ENCODE measurements at places on chromosomes 5 and 9.

DNA sequence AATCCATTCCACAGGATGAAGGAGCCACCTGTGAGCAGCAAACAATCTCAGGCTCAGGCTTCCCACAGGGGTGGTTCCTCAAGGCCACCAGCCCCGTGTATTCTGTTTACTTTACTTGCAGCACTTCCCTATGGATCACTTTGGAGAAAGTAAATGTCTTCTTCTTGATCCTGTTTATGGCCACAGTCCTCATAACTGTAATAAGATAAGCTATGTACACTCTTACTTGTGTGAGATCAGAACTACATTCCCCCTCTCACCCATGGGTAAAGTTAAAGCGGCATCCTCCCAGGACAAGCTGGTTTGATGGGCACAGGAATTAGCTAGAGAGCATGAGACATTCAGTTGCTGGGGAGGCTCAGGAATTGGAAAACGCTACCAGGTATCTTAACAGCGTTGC, 86.1 kb downstream of the TMEM215 start:
- DNase-seq, result no peak

- DNase-seq, result peak; percentile 52
Measured at GRCh38 chr9:121201045-121201737, 478 bp downstream of the RAB14 start.

DNA sequence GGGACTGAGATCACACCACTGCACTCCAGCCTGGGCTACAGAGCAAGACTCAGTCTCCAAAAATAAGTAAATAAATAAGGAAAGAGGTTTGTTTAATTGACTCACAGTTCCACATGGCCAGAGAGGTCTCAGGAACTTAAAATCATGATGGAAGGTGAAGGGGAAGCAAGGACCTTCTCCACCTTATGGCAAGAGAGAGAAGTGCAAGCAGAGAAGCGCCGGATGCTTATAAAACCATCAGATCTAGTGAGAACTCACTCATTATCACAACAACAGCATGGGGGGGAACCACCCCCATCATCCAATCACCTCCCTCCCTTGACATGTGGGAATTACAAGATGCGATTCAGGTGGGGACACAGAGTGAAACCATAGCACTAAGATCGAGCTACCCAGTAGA, 22.8 kb upstream of the RGMB start:
- no peak for DNase-seq

DNA sequence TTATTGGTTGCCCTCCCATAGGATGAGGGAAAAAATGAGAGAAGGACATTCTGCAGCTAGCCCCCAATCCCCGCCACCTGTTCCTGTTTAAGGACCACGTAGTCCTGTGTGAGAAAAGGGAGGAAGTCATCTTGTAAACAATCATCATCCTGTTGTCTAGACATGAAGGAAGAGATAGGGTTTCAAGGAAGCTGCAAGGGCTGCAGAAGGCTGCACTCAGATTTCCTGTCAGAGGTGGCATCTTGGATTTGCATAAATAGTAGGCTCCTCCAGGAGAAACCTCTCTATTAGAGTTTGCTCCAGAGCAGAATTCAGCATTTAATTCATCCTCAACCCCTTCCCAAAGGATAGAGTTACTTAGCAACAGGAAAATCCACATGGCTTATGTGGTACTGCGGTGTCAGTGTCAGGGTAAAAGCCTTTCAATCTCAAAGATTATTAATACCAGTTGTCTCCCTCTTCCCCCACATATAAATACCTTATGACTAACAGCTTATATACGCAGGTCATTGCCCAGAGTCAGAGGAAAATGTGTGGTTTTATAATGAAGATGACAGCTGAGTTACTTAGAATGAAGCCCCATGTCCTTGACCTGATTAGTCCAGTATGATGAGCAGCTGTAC, 4.6 kb upstream of the DNAJC18 start:
- no peak for DNase-seq

DNA sequence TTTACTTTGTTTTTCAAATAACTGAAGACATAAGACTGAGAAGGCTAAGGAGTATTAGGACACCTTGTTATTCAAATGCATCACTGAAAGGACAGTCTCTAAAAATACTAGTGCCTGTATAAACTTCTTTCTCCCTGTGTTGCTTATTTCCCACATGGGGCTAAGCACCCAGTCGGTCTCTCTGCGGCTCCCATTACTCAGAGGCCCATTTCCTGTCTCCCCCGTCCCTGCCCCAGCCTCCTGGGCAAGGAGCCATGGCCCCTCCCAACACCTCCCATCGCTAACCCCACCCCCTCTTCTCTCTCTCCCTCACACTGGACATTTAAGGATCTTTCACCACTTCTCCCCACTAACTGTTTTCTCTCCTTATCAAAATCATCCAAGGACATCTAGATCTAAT, 81.9 kb downstream of the EBF1 start:
- DNase-seq, result no peak

- DNase-seq, result no peak
Measured at GRCh38 chr5:74040811-74041491, 415.0 kb downstream of the ARHGEF28 start.

- DNase-seq, result no peak
Measured at GRCh38 chr5:156366521-156366920, 39.6 kb downstream of the SGCD start.

- DNase-seq, result no peak
Measured at GRCh38 chr5:93221-93980, 1.4 kb downstream of the PLEKHG4B start.

DNA sequence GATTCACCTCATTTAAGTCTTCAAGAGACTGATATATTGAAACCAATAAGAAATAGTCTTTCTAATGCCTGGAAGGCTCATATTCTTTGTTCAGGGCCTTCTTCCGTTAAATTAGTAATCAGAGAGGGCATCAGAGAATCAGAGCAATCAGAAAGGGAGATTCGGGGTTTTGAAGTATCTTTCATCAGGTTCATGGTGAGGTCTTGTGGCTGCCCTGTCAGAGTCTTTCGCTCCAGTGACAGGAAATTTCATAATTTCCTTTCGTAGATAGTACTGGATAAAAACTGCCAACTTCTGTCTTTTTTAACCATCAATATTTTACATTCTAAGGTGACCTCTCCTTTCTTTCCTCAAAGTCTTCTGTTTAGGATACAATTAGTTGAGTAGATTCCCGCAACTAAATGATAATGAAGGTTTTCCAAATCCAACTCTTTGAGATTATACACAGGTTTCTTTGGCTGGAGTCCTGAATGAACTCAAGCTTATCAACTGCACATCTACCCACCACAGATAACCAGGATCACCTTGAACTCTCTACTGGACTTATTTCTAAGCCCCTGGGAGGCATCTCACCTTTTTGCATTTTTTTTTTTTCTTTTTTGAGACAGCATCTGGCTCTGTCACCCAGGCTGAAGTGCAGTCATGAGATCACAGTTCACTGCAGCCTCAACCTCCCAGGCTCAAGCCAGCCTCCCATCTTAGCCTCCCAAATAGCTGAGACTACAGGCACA, 5.5 kb downstream of the IL31RA start:
- DNase-seq, result peak; percentile 28

All from activated T-helper 2 cell treated with anti-CD3 and anti-CD28 coated beads, Interferon-gamma antibody, Interleukin-2, Interleukin-4, amounts not matched to agents 10 μg/mL and 5 μg/mL and 100 μg/mL, durations not matched to agents 14 hours and 24 hours and 36 hours (primary cell).